ENCODE measurements at places on chromosomes 11 and 22.

- no peak for DNase-seq
These were observed 103.9 kb downstream of the SEZ6L start for GRCh38 chr22:26273011-26273675.

- no peak for DNase-seq
These were observed 8.1 kb upstream of the PANX2 start for GRCh38 chr22:50162391-50162956.

DNA sequence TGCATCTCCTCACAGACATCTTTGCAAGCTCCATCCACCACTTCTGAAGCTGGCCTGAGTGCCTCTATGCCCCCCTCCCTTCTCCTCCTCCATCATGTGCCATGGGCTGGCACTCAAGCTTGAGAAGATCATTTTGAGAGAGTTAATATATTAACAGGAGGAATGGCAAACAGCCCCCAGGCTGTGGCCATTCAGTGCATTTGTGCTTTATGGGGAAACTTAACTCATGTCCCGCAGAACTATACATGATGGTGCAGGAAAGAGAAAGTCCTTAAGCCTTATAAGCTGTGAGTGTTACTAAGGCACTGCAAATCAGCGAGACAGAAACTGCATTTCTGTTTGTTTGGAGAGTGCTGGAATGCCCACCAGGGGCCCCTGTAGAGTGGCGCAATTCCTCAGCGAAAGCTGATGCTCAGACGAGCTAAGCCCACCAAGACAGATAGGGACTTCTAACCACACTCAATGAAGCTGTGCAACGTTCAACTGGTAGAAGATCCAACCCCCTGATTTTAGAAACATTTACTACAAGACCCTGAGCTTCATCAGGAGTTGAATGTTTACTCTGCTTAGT is 26.8 kb upstream of the PHLDA2 start:
- DNase-seq: no peak

DNA sequence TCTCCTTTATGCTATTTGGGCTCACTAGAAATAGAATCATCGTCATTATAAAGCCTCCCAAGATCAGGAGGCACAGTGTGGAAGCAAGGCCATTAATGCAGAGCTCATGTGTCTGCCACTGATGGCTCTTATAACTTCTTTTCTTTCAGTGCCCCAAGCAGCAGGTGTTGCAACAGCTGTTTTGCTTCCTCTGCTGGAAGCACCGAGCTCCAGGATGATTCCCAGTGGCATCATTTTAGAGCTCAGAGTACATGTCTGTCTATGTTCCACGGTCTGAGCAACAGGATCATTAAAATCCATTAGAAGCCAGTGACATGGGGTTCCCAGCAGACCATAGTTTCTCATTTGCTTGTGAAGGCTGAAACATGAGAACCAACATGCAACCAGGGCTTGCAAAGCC is 803.0 kb upstream of the FAT3 start:
- no peak for DNase-seq

DNA sequence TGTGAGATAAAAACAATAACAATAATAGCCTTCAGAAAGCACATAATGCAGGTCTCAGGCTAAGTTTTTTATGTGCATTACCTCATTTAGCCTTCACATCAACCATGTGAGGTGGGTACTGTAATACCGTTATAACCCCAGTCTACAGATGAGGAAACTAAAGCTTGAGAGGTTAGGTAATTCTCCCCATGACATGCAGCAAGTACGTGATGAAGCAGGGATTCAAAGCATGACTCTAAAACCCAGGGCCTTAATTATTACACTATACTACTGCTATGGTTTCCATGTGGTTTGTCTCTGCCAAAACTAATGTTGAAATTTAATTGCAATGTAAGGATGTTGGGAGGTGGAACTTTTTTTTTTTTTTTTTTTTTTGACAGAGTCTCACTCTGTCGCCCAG is 37.7 kb upstream of the FDX1 start:
- no peak for DNase-seq

DNA sequence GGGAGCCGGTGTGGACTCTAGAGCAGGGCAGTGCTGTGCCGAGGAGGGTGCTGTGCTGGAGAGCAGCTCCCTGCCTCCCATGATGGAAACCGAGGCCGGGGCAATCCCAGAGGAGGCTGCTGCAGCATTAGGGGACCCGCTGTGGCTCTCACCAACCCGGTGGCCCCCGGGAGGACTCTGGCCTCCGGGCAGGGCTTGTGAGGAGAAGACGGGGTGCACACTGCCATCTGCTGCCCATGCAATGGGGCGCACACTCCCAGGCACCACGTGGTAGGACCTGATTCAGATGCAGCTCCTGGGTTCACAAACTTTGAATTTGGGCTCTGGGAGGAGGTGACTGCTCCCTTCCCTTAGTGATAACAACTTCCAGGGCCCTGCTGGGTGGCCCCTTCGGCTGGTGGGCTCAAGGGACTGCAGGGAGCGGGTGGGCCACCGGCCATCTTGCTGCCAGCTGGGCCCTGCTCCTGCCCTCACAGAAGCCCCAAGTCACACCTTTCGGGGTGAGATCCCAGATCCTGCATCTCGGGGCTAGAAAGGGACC is 93.8 kb upstream of the FGF3 start:
- no peak for DNase-seq

DNA sequence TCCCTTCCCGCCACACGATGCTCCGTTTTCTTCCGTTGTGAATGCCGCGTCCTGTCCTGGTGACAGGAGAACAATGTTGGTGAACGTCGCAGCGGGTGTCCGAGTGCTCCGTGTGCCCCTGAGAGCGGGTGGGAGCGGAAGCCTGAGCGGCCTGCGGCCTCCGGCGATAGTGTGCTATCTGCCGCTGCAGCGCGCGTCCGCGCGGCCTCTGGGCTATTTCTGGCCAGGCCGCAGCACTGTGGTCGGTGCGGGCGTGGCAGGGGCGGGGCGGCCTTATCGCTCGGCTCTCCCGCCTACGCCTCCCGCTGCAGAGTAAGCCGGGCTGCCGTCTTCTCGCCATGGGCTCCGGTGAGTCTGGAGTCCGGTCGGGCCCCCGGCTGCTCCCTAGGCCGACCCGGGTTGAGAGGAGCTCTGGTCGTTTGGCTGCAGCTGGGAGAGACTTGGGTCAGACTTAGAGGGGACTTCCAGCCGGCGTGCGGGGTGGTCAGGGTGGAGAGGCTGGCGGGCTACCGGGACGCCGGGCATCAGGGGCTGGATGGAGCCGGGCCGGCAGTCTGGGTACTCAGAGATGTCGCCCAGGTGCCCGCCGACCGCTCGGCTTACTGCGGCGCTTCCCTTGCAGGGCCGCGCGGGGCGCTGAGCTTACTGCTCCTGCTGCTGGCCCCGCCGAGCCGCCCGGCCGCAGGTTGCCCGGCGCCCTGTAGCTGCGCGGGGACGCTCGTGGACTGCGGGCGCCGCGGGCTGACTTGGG is at the start of gene GP1BB:
Gene GP1BB, plus strand, starts transcription at position 308 of the 751 bp plus-strand sequence. Its CDS starts 31 bp downstream, at position 339.
- DNase-seq: no peak

GRCh38 chr11:96035031-96035739 is 111.3 kb upstream of the MTMR2 start:
- DNase-seq: no peak

- no peak for DNase-seq
These were observed 393.0 kb upstream of the ANO3 start for GRCh38 chr11:25938952-25939351.

- no peak for DNase-seq
These were observed 18.3 kb downstream of the PRSS23 start for GRCh38 chr11:86818462-86819192.

DNA sequence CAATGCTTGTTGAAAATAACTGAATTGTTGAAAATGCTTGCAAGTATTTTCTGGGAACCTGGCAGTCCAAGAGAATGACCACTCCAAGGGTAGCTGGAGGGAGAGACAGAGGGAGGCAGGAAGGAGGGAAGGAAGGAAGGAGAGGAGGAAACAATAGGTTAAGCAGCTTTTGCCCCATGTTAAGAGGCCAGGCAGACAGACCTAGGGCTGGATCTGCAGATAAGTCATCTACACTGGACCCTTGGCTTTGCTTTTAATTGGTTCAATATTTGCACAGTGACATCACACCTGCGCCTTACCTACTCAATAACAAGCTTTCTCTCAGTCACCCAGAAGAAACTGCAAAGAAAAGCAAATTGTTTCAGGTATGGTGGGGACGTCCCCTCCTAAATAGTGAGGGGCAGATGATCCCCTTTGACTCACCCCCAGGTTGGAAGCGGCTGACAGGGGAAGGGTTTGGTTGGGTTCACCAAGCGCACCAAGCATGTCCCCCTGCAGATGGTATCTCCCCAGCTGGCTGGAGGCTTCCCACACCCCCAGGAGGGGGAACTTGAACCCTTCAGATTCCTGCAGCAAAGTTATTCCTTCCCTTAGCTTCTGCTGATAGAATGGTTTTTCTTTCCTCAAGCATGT is 24.3 kb downstream of the MYH9 start:
- DNase-seq: no peak

DNA sequence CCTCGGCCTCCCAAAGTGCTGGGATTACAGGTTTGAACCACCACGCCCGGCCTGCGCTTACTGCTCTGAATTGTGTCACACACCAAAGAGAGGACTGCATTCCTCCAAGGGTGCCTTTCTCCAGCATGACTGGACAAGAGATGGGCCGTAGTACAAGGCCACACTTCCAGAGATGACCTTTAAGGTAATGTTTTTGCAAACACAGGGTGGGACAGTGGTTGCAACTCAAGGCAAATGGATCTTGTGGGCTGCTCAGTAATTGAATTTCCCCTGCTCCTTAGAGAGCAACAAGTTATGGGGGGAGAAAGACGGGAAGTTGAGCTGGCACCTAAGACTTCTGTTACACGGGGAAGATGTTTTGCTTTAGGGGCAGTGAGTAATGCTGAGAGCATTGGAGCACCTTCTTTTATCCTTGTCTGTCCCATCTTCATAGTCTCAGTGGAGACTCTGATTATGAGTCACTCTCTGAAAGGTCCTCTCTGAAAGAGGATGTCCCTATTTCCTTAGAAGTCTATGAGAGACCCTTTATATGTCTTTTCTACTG is 66.3 kb downstream of the C11orf91 start:
- peak; percentile 73 for DNase-seq

GRCh38 chr11:4881860-4882500 is at the start of gene OR51T1:
TSS of gene OR51T1 (plus strand) at chr11:4881900. CDS start at chr11:4881900, 0 bp downstream.
- DNase-seq: no peak

DNA sequence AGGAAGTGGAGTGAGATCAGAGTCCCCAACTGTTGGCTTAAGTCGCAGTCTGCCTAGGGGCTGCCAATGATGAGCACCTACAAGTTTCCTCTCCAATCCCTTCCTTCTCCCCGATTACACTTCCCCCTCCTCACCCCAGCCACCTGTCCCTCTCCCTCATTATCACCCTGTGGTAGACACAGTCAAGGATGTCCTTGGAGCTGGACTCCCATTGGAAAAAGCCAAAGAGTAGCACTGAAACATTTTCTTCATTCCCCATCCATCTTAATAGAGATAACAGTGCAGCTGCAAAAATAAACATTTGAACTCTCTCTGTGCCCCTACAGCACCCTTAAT is 146.2 kb downstream of the DBX1 start:
- no peak for DNase-seq

GRCh38 chr11:73229321-73229895 is 11.3 kb downstream of the P2RY2 start:
- no peak for DNase-seq

- no peak for DNase-seq
These were observed 19.5 kb downstream of the TSPAN32 start for GRCh38 chr11:2321311-2321683.

- no peak for DNase-seq
These were observed 72.8 kb upstream of the PICALM start for GRCh38 chr11:86141727-86142126.

DNA sequence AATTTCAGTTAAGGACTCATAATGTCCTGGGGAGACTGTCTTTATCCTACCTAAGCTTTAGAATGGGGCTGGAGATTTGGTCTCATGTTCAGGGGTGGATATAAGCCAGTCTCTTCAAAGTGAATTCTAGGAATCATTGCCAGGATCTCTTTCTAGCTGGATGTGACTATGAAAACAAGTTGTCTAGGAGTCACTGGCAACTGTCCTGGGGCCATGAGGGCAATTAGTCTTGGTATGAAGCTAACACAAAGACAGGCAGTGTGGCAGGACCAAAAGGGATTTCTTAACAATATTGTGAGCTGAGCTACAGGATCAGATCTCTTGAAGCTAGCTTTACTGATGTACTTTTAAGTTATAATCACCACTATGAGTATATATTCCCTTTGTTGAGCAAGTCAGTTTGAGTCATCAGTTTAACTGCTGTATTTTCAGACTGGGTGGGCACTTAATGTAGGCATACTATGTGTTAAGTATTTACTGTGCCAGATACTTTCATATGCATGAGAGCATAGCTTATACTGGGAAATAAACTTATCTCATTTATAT is 390.0 kb upstream of the CCDC90B start:
- DNase-seq: no peak

- DNase-seq: no peak
These were observed 179.7 kb downstream of the RRAS2 start for GRCh38 chr11:14179116-14179820.

- no peak for DNase-seq
These were observed 39.2 kb upstream of the SLC36A4 start for GRCh38 chr11:93236741-93237675.

DNA sequence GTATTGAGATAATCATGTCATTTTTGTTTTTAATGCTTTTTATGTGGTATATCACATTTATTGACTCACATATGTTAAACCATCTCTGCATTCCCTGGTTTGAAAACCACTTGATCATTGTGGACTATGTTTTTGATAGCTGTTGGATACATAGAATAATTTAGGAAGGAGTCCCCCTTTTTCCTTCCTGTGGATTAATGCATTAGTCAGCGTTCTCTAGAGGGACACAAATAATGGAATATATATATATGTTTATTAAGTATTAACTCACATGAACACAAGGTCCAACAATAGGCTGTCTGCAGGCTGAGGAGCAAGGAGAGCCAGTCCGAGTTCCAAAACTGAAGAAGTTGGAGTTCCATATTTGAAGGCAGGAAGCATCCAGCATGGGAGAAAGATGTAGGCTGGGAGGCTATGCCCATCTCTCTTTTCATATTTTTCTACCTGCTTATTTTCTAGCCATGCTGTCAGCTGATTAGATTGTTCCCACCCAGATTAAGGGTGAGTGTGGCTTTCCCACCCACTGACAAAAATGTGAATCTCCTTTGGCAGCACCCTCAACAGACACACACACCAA is 123.8 kb downstream of the ZNF280B start:
- no peak for DNase-seq

- DNase-seq: no peak
These were observed 7.6 kb downstream of the AMOTL1 start for GRCh38 chr11:94775567-94776327.

DNA sequence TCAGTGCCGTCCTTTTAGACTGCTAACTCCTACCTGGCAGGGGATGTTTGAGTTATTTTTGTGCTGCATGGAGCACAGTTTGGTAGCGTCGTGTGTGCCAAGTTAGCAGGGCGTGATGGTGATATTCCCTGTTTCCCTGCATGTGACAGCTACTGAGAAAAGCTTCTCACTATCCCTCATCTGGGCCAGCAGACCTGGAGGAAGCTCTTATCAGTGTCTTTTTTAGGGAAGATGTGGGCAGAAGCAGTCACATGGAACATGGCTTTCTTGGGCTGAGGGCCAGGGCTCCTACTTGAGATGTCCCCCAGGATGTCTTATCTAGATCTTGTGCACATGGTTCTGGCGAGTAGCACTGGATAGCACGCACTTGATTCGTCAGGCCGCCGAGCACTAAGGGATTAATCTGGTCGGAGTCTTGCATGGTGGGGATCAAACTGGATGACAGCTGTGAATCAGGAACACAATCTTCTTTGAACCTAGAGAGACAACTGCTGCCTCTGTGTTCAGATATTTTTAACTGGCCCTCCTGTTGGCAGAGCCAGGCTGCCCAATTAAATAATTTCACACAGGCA is 33.8 kb downstream of the TECTA start:
- no peak for DNase-seq

- DNase-seq: no peak
These were observed 904.2 kb upstream of the RAG2 start for GRCh38 chr11:37502202-37502601.
